Stimulated activated CD8-positive, alpha-beta memory T cell treated with anti-CD3 and anti-CD28 coated beads, Interleukin-2, amount 100 ng/mL, for 1 hour (primary cell): ENCODE measurements at places on chromosomes 12 and 14.

DNA sequence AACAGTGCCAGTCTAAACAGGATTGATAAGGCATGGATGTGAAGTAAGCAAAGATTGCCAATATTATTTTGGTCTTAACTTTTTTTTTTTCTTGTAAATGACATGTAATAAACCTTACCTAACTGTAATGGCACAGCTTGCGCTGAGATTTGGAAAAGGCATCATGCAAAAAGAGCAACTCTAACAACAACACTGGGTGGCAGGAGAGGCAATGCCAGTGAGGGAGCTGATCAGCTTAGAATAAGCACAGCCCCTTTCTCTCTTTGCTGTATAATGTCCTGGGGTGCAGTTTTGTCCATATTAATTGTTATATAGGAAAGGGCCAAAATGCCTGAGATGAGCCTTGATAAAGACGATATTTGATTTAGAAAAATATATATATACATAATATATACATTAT is 1589.7 kb upstream of the FLRT2 start:
- DNase-seq, result no peak

DNA sequence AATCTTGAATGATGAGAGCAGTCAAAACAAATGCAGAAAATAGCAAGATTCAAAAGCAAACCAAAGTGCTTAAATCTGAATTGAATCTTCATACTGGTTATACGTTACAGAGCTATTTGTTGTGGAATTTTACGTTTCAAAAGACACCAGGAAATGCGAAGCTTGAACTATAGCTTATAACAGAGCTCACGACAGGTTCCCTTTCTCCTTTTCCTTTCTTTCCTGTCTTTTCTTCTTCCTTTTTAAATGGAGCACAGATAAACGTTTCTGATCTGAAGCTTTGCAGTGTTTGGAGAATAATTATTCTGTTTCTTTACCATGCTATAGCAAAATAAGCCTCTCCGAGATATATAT is 492.6 kb upstream of the GARIN6 start:
- no peak for DNase-seq

- DNase-seq, result no peak
These were observed at the start of gene DNAH10 for GRCh38 chr12:123761841-123762714. Gene DNAH10, plus strand, starts transcription at chr12:123762301. Its CDS starts 36 bp downstream, at chr12:123762337.

GRCh38 chr12:49365542-49365941 is 1.7 kb upstream of the SPATS2 start:
- DNase-seq, result no peak

DNA sequence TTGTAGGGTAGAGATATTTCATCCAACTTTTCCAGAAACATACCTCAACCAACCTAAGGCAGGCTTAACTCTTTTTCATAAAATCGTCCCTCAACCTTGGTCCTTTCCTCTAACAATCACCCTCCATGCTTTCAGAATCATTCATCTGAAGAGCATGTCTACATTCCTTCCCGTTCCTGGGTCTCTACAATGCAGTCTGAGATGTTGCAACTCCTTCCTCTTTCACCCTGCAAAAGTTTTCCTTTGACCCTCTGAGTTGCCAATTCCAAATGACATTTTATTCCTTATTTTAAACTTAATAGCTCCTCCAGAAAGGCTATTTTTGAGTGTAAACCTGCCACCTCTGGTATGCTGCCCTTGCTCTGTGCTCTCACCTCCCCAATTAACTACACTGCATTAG is 16.7 kb downstream of the SLC7A7 start:
- DNase-seq, result no peak

DNA sequence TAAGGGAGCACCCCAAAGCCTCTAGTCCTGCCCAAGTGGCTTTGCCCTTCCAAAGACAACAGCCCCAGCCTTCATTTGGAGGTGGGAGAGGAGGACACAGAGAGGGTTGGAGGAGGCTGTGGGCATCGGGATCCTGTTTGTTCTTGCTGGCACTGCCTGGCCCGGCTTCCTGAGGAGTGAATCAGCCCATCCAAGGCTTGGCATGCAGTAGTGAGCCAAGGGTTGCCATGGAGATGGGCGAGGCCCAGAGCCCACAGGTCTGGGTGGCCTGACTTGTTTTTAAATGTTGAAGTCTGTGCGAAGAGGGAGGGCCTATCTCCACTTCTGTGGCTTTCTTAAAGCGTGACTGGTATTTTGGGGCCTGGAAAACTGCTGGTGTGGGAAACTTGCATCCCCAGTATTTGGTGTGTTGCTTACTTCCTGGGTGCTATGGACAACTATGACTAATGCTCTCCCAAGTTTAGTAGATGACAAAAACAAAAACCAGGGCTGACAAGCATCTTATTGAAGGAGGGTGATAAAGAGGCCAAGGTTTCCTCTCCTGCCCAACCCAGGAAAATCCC is 15.8 kb downstream of the CD9 start:
- DNase-seq, result no peak

GRCh38 chr12:53963434-53964314 is 9.0 kb downstream of the HOXC12 start:
- DNase-seq, result no peak

DNA sequence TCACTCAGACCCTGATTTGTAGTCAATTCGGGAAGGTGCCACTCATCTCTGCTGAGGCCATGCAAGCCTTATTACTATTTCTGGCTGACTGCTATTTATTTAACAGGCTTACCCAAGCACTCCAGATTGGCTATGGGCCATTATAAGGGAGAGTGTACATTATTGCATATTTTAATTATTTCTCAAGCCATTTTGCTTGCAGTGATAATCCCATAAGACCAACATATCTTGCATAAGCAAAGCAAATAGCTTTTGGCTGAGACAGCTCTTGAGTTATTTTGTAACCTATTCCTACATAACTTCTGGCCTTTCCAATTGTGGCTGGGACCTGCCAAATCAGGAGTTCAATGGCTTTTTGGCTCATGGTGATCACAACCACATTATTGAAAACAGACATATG is 509.6 kb upstream of the USP15 start:
- DNase-seq, result no peak

DNA sequence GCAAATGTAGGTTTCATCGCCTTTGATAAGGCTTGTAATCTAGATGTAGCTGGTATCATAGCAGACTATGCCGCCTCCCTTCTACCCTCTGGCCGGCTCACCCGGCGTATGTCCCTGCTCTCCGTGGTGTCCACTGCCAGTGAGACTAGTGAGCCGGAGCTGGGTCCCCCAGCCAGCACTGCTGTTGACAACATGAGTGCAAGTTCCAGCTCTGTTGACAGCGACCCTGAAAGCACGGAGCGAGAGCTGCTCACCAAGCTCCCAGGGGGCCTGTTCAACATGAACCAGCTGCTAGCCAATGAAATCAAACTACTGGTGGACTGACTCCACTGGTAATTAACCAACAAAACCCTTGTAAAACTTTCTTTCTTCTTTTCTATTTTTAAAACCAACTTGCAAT is 49.0 kb upstream of the A2ML1 start:
- no peak for DNase-seq
